ENCODE measurements at places on chromosomes 2 and 18.

DNA sequence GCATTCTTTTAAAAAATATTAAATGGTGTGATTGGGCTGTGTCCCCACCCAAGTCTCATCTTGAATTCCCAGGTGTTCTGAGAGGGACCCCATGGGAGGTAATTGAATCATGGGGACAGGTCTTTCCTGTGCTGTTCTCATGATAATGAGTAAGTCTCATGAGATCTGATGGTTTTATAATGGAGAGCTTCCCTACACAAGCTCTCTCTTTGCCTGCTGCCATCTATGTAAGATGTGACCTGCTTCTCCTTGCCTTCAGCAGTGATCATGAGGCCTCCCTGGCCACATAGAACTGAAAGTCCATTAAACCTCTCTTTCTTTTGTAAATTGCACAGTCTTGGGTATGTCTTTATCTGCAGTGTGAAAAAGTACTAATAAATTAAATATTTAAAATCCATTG lies 10.3 kb downstream of the PPM1B start:
- DNase-seq, result no peak

- no peak for DNase-seq
Observed at GRCh38 chr2:230327418-230328154, 593 bp downstream of the SP140L start.

DNA sequence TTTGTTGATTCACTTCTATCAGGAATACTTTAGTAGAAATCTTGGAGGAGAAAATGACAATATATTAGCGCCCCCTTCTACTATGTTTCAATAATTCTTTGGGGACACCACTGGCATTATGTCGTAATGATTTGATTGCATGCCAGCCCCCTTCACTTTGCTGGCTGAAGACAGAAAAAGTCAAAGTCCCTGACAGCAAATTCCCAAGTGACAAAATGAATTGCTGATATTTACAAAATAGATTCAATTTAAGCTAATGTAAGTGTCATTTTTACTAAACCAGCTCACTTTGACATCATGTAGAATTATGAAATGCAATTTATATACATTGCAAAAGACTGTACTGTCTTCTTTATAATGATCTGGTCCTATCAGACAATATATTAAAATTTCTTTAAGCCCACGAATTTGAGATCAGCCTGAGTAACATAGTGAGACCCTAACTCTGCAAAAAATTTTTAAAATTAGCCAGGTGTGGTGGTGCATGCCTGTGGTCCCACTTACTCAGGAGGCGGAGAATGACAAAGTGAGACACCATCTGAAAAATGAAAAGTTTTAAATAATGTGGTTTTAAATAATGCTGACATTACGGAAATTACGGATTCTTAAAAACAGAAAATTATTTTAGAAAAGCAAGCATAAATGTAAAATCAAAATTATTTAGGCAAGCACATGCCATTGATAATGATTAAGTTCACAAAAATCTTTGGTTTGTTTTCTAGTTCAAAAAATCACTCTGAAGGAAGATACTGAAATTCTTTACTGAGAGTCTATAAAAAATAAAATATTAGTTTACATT lies 520.1 kb upstream of the PKDCC start:
- DNase-seq, result no peak

DNA sequence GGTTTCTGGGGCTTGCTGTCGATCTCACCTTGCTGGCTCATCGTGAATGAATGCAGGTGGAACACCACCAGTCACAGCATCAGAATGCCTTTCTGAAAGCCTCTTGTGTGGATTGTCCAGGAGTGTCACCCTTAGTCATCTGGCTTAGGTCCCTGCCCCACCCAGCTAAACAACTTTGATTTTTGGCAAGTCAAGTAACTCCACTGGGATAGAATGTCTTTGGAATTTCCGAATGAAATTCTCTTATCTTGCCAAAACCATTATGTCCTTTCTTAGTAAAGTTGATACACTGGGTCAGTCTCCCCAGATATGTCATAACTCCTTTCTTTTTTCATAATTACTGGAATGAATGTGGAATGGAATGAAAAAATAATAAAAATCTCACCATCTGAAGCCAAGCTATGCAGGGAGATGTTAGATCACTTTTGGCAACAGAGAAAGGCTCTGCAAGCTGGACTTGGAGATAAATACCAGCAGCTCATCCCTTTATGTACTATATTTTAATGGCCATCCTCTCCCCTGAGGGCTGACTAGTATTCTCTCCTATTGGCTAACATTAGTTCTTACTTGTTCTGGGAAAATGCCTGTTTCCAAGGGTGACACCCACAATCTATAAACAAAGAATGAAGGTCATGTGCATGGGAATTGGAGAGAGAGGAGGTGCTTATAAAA lies 35.4 kb downstream of the INSIG2 start:
- no peak for DNase-seq

DNA sequence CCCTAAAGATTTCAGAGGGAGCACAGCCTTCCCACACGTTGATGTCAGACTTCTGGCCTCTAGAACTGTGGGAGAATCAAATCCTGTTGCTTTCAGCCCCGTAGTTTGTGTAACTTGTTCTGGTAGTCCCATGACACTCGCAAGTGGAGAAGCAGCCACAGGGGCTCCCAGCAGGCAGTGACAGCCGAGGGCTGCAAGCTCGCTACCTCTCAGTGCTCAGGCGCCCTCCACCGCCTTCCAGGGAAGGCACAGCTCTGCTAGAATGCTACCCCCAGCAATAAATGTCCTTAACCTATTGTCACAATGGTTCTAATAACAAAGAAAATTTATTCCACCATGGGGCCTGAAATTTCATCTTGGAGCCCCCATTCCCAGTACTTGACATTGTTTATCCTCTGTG lies 143.1 kb upstream of the ZNF236 start:
- DNase-seq, result no peak

All from activated CD8-positive, alpha-beta memory T cell treated with anti-CD3 and anti-CD28 coated beads for 24 hours (primary cell).